Lung (tissue), 17 donors: ENCODE measurements at places on chromosomes 5 and 9. TPM values are rescaled to one million over a fixed set of nuclear protein-coding genes. Genes with fewer than 3 reads are reported as not detected.

The PCDHGA9 gene
- 0.59 TPM for polyA plus RNA-seq

The SLC45A2 gene
- polyA plus RNA-seq, result not detected

The LPCAT1 gene
- 669 TPM for polyA plus RNA-seq

The ENTPD8 gene
- polyA plus RNA-seq, result 0.45 TPM

- DNase-seq, result no peak
These were observed 33.1 kb downstream of the SH3GL2 start for GRCh38 chr9:17611917-17612316.

DNA sequence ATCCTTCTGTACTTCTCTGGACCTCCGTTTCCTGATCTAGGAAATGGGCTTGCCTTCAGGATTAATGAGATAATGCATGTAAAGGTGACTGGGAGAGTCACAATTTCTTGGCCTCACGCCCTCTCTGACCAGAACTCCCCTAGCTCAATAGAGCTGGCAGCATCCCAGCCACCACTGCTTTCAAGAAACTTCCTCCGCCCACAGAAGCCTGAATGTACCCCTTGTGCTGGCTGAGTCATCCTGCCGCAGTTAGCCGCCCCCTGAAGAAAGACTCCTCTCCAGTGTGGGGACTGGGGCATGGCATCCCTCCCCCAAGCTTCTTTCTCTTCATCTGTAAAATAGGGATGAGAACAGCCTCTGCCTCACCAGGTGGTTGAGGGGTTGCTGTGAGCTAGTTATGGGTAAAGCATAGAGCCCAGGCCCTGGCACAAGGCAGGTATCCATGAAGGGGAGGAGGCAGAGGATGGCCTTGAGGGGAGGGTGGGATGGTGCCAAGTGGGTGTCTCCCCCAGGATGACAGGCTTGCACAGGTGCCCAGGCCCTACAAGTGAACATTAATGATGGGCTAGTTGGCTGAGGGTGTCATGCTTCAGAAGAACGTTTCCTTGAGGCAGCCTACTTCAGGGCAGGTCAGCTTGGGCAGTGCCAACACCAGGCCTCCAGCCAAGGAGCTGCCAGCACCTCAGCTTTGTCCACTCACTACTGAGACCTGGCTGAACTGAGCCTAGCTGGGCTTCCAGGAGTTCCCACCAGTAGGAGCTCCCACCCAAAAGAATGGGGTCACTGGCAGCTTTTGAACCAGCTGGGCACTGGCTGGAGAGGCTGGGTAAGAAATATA, 3.4 kb downstream of the PDLIM4 start:
- no peak for DNase-seq

DNA sequence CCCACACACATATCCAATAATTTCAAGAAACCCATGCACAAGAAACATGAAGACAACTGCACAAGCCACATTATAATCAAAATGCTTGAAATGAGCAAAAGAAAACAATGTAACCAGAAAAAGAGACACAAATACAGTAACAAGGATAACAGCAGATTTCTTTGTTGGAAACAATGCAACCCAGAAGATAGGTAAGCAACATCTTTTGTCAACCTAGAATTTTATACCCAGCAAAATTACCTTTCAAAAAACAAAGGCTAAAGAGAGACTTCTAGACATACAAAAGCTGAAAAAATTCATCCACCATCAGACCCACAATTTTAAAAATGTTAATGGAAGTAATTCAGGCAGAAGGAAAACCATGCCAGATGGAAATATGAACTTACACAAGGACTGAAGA, 5.0 kb upstream of the COL23A1 start:
- no peak for DNase-seq

DNA sequence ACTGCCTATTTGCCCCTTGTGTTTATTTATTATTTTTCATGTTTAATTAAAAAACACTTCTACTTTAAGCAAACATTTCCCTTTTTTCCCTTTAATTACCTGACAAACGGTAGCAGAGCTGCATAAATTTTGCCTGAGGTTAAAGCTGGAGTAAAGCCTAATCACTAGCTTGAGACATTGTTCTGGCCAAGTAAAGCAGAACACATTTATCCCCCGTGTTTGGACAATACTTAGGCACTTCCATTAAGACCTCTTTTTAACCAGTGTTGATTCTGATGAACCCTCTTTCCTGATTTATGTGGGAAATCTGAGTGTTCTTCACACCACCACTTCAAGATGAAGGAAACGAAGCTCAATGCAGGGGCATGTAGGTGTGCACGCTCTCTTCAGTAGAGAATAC, 54.5 kb downstream of the BNC2 start:
- no peak for DNase-seq

DNA sequence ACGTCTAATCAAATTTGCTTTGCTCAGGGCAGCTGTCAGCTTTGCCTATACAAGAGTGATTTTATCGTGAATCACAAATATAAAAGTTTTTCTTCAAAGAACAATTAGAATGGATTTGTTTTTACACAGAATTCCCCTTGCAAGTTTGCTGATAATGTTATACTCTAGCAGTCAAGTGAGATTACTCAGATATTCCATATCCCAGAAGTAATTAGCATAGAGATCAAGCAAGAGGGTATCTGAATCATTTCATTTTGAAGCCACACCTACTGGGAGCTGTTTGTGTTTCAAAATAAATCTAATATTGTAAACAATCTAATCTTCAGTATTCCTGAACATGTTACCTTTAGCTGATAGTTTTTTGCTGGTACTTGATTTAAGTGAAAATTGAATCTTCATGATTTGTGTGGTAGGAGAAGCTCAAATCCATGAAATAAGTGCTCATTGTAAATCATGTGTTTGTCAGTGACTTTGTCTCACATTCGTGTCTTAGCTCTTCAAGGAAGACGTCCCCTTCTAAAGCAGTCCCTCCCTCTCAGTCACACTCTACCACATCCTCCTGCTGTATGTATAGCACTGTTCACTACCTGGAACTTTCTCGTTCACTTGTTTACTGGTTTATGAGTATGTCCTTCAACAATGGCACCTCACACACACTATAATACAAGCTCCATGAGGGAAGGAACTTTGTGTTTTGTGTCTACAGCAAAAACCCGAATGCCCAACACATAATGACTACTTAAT, 3.3 kb upstream of the TTC39B start:
- no peak for DNase-seq
